Activated T-helper 17 cell treated with anti-CD3 and anti-CD28 coated beads, Interleukin-2, amount 50 U/mL, for 72 hours (primary cell): ENCODE measurements at places on chromosomes 3 and 15. TPM values are rescaled to one million over a fixed set of nuclear protein-coding genes. Genes with fewer than 3 reads are reported as not detected.

DNA sequence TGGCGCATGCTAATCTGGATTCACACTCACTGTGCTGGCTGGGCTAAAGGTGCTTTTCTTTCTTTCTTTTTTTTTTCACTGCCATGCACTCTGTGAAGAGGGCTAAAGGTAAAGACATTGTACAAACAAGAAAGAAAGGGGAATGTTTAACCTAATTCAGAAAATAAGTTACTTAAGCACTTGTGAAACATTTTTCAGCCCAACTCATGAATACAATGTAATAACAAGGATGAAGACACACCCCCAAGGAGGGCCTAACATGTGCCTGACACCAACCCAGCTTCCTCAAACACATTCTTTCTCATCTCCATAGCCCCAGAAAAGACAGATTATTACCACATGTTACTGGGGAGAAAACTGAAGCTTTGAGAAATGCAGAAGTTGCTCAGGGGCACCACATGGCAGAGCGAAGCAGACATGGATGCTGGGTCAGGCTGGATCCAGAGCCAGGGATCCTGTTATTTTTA lies 5.7 kb downstream of the STIMATE start:
- ATAC-seq, result no peak

- ATAC-seq, result no peak
Measured at GRCh38 chr3:30686799-30687198, 80.4 kb downstream of the TGFBR2 start.

DNA sequence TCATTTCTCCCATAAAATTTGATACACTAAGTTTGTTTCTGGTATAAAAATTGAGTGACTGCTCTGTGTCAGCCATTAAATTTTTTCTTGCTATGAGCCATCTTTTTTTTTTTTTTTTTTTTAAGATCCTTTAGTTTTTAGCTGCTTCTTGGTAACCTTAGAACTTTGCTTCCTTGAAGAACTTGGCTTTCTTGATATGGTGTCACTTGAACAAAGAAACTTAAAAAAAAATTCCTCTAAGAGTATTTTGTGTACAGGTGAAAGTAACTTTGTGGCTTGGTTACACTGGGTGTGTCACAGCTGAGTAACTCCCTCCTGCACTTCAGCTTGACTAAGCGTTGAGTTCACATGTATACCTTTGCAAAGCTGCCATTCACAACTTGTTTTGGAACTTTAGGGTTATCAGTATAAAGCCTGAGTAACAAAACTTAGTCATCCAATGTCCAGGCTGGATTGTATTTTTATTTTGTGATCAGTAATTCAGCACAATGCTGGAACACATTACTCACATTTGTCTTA lies 6.5 kb downstream of the CHD2 start:
- peak; percentile 72 for ATAC-seq

DNA sequence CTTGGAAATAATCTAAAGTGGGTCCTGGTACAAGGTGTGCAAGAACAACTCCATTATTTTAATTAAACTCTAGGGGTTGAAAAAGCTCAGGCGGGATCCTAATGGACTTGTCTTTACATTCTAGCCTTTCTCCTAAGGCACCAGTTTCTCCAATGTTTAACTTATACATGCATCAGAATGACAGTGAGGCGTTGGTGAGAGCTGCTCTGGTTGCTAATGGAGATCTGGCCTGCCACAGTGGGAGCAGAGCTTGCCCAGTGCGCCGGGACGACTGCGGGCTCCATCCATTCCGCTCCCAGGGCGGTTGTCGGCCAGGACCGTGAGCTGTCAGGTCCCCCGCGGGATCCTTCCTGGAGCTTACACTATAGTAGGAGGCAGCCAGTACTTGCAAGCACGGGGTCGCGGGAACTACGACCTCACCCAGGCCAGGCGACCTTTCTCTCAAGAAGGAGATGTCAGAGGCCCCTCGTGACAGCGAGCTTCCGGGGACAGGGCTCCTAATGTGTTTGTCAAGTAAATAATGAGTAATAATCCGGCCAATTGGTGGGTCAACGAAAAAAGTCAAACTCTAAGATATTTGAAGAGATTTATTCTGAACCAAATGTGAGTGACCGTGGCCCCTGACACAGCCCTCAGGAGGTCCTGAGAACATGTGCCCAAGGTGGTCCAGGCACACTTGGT lies 991 bp upstream of the HIGD1A start:
- ATAC-seq, result no peak

- no peak for ATAC-seq
Measured at GRCh38 chr15:88652456-88653199, 13.8 kb downstream of the ISG20 start.

DNA sequence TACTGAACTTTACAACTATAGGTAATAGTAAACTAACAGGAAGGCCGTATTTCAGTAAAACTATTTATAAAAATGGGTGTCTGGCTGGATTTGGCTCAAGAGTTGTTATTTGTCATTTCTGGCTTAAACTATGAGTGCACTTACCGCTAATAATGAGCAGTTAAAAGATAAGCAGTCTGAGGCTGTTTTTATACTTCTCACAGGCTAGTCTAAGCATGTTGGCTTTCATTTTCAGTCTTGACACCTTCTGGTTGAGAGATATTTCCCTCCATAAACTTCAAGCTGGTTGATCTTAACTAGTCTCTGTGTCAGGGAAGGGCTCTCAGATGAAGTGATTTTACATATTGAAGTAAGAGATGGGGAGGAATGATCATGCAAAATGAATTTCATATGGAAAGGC lies 96.1 kb downstream of the RSRC1 start:
- no peak for ATAC-seq

GRCh38 chr3:174220775-174221554 lies 638.2 kb upstream of the NAALADL2 start:
- no peak for ATAC-seq

GRCh38 chr15:81982808-81983207 lies 63.0 kb downstream of the MEX3B start:
- ATAC-seq, result no peak

- no peak for ATAC-seq
Measured at GRCh38 chr3:20225769-20226168, 39.8 kb upstream of the SGO1 start.

- ATAC-seq, result no peak
Measured at GRCh38 chr15:76451540-76451939, 115.0 kb downstream of the ISL2 start.

GRCh38 chr15:62886431-62887071 lies 156.0 kb upstream of the TPM1 start:
- no peak for ATAC-seq

Gene BNC1
- not detected for total RNA-seq

Gene CDV3
- 245 TPM for total RNA-seq
